Breast epithelium (tissue), 4 donors: ENCODE measurements at places on chromosomes 6 and 20. TPM values are rescaled to one million over a fixed set of nuclear protein-coding genes. Genes with fewer than 3 reads are reported as not detected.

GRCh38 chr6:10297832-10298231 lies 117.0 kb downstream of the TFAP2A start:
- no peak overlapping the region for H3K4me3 ChIP-seq
- H3K27me3 ChIP-seq, result no peaks in the 10 kb centered on the region
- no peaks in the 10 kb centered on the region for H3K36me3 ChIP-seq
- H3K27ac ChIP-seq, result no peak overlapping the region
- DNase-seq, result no peak
- no peaks in the 10 kb centered on the region for H3K4me1 ChIP-seq

- no peaks in the 10 kb centered on the region for H3K4me1 ChIP-seq
- DNase-seq, result no peak
- no peak overlapping the region for H3K27ac ChIP-seq
Measured at GRCh38 chr6:129670634-129671033, 39.3 kb downstream of the ARHGAP18 start.

GRCh38 chr6:34615574-34616226 lies 59.6 kb upstream of the SPDEF start:
- no peaks in the 10 kb centered on the region for H3K36me3 ChIP-seq
- DNase-seq, result no peak
- no peak overlapping the region for H3K27ac ChIP-seq
- H3K27me3 ChIP-seq, result no peaks in the 10 kb centered on the region
- no peaks in the 10 kb centered on the region for H3K4me1 ChIP-seq

GRCh38 chr6:4358414-4359107 lies 223.2 kb upstream of the ECI2 start:
- peak overlapping the region; percentile 92 for H3K27ac ChIP-seq
- peak; percentile 96 for DNase-seq
- H3K4me1 ChIP-seq, result no peaks in the 10 kb centered on the region

Gene NKX2-2
- not detected for total RNA-seq

Gene RIPPLY2
- not detected for total RNA-seq

Gene C20orf96
- 2.6 TPM for total RNA-seq

DNA sequence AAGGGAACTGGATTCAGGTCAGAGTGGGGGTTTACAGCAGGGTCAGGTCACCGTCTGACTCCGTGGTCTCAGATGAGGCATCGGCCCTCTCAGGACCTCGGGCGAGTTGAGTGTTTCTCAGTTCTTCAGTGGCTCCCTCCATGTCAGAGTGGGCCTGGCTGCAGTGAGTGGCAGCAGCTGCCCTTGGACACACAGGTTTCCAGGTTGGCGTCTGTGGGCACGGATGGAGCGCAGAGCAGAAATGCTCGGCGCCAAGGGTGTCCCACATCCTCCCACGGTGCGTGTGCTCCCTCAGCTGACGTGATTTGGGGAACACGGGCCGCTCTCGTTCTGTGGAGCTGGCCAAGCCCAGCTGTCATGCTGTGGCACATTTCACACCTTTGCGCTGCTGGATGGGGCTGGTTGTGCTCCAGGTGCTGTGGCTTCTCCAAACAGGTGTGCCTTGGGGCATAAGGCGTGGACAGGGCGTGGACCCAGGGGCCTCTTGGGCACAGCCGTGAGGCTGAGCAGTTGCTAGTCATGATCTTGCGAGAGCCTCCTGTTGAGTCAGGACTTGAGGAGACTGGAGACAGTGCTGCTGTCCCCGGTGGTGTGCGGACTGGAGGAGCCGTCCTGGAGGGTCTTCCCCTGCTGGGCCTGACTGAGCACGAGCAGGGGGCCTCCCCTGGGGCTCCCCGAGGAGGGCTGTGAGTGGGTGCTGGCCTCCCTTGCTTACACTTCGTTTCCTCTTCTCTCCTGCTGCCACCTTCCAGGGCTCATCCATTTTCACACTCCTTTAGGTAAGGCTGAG lies 9.5 kb upstream of the DNAJC5 start:
- H3K27me3 ChIP-seq, result no peaks in the 10 kb centered on the region
- peak overlapping the region; percentile 66 for H3K27ac ChIP-seq
- H3K36me3 ChIP-seq, result peaks cover 4% of the 10 kb centered on the region
- no peak for DNase-seq
- H3K4me1 ChIP-seq, result peaks cover 10% of the 10 kb centered on the region

DNA sequence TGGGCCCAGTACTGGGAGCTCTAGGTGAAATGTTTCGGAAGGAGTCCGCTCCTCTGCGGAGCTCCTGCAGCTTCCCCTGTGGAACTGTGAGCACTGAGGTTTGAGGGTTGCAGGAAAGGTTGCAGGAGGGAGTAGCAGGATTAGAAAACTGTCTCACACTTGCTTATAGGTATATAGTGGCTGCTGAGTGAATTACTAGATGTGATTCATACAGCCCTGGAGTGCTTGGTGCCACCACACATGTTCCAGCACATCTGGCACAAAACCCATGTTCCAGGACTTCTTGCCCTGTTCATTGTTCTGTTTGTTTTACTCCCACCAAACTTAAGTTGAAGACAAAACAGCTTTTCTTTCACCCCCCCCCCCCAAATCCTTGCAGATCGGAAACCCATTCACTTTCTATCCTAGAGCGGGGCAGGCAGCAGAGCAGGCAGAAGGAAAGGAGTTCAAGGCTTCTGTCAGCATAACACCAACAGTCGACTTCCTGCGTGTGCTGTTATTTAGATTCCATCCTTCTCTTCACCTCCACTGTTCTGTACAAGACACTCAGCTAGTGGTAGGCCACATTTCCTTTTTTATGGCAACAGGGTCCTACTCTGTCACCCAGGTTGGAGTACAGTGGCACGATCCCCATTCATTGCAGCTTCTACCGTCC lies 669 bp upstream of the PEX6 start:
- H3K4me3 ChIP-seq, result peak overlapping the region; percentile 96
- H3K27me3 ChIP-seq, result no peaks in the 10 kb centered on the region
- peak overlapping the region; percentile 94 for H3K27ac ChIP-seq
- no peak for DNase-seq
- H3K4me1 ChIP-seq, result no peaks in the 10 kb centered on the region

DNA sequence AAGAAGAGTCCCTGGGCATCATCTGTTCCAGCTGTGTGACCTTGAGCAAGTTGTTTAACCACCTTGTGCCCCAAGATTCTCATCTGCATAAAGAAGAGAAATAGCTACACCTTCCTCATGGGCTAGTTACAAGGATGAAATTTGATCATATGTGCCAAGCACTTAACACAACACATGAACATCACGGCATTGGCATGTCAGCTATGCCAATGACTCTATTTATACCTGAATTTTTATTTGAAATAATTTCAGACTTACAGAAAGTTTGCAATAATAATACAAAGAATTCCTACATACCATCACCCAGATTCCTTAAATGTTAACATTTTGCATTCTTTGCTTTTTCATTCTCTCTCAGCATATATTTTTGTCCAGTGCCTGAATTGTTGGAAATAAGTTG lies 21.0 kb upstream of the TCF15 start:
- no peaks in the 10 kb centered on the region for H3K4me1 ChIP-seq
- H3K36me3 ChIP-seq, result no peaks in the 10 kb centered on the region
- no peak for DNase-seq
- H3K27ac ChIP-seq, result no peak overlapping the region

DNA sequence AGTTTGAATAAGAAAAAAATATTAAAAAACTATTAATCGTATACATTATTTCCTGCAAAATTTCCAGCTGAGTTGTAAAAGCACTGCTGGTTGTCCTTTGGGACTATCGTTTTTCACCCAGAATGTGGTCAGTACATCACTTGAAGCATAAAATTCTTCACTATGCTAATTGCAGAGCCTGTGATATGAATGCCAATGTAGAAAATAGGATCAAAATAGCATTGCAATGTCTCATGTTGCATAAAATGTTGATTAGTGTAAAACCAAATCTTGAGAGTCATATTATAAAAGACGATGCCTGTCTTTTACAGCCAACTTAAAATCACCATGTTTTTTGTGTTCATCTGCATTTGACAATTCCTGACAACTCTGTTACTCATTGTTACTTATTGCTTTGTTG lies 207.7 kb downstream of the MMUT start:
- no peak overlapping the region for H3K27ac ChIP-seq
- no peaks in the 10 kb centered on the region for H3K4me1 ChIP-seq
- H3K27me3 ChIP-seq, result no peaks in the 10 kb centered on the region
- H3K36me3 ChIP-seq, result no peaks in the 10 kb centered on the region
- no peak for DNase-seq

DNA sequence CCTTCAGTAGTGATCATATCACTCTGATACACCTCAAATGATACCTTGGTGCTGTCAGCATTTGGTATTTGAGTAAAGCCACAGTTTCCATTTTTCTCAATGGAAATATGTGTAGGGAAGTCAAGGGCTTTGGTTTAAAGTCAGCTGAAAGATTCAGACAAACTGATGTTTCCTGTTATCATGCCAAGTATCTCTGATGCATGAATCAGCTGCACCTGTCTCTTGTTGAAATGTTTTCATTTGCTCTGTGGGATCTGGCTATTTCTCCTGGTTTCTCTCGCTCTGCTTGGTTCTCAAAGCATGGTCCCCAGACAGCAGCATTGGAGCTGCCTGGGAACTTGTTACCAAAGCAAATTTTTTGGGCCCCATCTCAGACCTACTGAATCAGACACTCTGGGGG lies 23.5 kb downstream of the ZFP64 start:
- H3K27ac ChIP-seq, result no peak overlapping the region
- no peak for DNase-seq
- no peak overlapping the region for H3K4me3 ChIP-seq
- no peaks in the 10 kb centered on the region for H3K27me3 ChIP-seq
- no peaks in the 10 kb centered on the region for H3K36me3 ChIP-seq

DNA sequence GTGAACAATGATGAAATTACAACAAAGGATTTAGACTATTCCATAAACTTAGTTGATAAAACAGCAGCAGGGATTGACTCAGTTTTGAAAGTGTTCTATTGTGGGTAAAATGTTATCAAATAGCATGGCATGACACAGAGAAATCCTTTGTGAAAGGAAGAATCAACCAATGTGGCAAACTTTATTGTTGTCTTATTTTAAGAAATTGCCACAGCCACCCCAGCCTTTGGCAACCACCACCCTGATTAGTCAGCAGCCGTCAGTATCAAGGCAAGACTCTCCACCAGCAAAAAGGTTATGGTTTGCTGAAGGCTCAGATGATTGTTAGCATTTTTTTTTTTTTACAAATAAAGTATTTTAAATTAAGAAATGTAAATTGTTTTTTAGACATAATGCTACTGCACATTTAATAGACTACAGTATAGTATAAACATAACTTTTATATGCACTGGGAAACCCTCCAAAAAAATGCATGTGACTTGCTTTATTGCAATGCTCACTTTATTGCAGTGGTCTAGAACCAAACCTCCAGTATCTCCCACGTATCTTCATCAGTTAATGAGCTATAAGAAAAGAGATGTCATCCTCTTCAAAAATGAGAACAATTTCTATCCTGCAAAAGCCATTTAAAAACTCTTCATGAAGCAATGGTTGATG lies 162.7 kb downstream of the SOBP start:
- no peaks in the 10 kb centered on the region for H3K36me3 ChIP-seq
- DNase-seq, result no peak
- no peak overlapping the region for H3K4me3 ChIP-seq
- H3K27ac ChIP-seq, result no peak overlapping the region
- H3K27me3 ChIP-seq, result no peaks in the 10 kb centered on the region
- no peaks in the 10 kb centered on the region for H3K4me1 ChIP-seq

Gene RNGTT
- 30.3 TPM for total RNA-seq

Gene MMP24
- total RNA-seq, result 2.5 TPM

GRCh38 chr6:123805921-123806320 lies 2.3 kb downstream of the NKAIN2 start:
- H3K27me3 ChIP-seq, result peaks cover 22% of the 10 kb centered on the region
- no peak for DNase-seq
- no peak overlapping the region for H3K27ac ChIP-seq
- H3K4me3 ChIP-seq, result no peak overlapping the region
- no peaks in the 10 kb centered on the region for H3K4me1 ChIP-seq

DNA sequence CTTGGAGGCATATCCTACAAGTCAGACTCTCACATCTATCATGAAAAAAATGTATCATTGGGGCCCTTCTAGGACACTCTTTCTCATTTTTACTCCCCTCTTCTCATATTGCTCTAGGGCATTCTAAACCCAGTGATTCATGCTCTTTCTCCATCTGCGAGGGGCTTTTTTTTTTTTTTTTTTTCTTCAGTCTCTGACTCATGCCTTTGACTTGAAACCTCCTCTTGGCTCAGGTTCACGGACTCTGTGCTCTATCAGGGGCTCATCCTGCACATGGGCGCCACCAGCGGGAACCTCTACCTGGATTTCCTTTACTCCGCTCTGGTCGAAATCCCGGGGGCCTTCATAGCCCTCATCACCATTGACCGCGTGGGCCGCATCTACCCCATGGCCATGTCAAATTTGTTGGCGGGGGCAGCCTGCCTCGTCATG lies 17.8 kb downstream of the SLC22A1 start:
- DNase-seq, result no peak
- H3K4me1 ChIP-seq, result no peaks in the 10 kb centered on the region
- H3K4me3 ChIP-seq, result no peak overlapping the region
- H3K27me3 ChIP-seq, result no peaks in the 10 kb centered on the region
- H3K27ac ChIP-seq, result no peak overlapping the region

Gene CASP8AP2
- 17.7 TPM for total RNA-seq

- peak overlapping the region; percentile 71 for H3K27ac ChIP-seq
- H3K4me3 ChIP-seq, result no peak overlapping the region
- H3K4me1 ChIP-seq, result no peaks in the 10 kb centered on the region
- H3K27me3 ChIP-seq, result no peaks in the 10 kb centered on the region
- no peak for DNase-seq
Measured at GRCh38 chr6:34549026-34549803, 6.9 kb downstream of the SPDEF start.

GRCh38 chr6:147503587-147503986 lies 4.9 kb upstream of the SAMD5 start:
- H3K27me3 ChIP-seq, result no peaks in the 10 kb centered on the region
- H3K36me3 ChIP-seq, result no peaks in the 10 kb centered on the region
- no peak overlapping the region for H3K4me3 ChIP-seq
- H3K27ac ChIP-seq, result no peak overlapping the region
- DNase-seq, result no peak
- no peaks in the 10 kb centered on the region for H3K4me1 ChIP-seq

Gene KCNK15
- total RNA-seq, result 5.6 TPM

- H3K4me3 ChIP-seq, result no peak overlapping the region
- H3K27ac ChIP-seq, result no peak overlapping the region
- DNase-seq, result no peak
- no peaks in the 10 kb centered on the region for H3K27me3 ChIP-seq
Measured at GRCh38 chr6:35474131-35474941, 6.1 kb downstream of the RPL10A start.

DNA sequence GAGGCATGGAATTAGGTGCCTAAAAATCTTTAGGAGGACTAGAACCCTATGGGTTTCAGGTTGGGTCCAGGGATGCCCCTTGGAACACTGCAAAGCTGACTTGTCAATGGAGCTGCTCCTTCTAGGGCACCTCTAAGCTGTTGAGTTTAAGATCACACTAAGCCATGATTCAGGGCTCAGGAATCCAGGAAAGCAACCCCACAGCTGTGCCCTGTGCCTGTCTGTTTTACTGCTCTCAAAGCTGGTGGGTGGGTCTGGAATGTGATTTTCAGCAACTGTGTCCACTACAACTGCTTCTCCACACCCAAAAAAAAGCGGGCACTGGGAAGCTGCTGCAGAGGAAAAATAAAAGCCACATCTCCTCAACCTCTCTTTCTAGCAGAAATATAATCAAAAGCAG lies 310.4 kb upstream of the MOCS1 start:
- no peak for DNase-seq
- H3K4me3 ChIP-seq, result no peak overlapping the region
- no peaks in the 10 kb centered on the region for H3K36me3 ChIP-seq
- H3K27me3 ChIP-seq, result no peaks in the 10 kb centered on the region
- H3K27ac ChIP-seq, result no peak overlapping the region

- no peak for DNase-seq
- no peaks in the 10 kb centered on the region for H3K36me3 ChIP-seq
- H3K4me3 ChIP-seq, result peak overlapping the region; percentile 61
- H3K4me1 ChIP-seq, result peaks cover 2% of the 10 kb centered on the region
- no peaks in the 10 kb centered on the region for H3K27me3 ChIP-seq
Measured at GRCh38 chr6:7260291-7261031, 52.5 kb downstream of the SSR1 start.

GRCh38 chr6:42352856-42353564 lies 98.7 kb downstream of the TRERF1 start:
- H3K27me3 ChIP-seq, result no peaks in the 10 kb centered on the region
- H3K4me1 ChIP-seq, result no peaks in the 10 kb centered on the region
- H3K27ac ChIP-seq, result no peak overlapping the region
